ENCODE measurements at places on chromosomes 6 and 20.

DNA sequence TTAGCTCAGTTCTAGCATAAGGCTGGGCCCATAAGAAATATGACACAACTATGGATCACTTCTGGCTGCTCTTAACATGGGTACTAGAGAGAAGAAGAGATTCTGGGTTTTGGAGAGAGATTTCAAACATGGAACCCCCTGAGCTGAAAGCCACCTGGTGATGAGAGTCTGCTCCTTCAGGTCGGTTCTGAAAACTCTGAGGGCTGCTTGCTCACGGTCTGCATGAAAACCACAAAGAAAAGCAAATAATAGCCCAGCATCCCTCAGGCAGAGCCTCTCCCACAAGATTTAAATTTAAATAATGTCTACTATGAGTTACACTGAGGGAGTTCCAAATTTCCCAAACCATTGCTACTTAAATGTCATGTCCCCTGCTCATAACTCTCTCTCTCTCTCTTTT lies 301.5 kb downstream of the BMP7 start:
- DNase-seq, result no peak

GRCh38 chr6:110414669-110415068 lies 706 bp downstream of the DDO start:
- no peak for DNase-seq

DNA sequence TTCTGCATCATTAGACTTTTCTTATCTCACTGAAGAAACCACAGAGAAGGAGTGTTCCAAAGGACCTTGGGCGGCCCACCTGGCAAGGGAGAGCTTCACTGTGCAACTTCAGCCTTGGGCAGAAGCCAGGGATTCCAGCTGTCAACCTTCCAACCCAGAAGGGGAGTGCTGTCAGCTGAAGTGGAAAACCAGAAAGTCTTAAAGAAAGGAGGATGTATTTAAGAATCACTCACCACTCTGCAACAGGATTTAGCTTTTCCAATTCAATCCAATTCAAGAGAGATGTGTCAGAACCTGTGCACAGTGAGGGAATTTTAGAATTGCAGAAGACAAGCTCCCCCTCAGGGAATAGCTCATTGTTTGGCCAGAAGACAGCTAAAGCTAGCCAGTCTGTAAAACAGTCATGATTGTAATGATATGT lies 553.7 kb downstream of the CD83 start:
- DNase-seq, result peak; percentile 84

DNA sequence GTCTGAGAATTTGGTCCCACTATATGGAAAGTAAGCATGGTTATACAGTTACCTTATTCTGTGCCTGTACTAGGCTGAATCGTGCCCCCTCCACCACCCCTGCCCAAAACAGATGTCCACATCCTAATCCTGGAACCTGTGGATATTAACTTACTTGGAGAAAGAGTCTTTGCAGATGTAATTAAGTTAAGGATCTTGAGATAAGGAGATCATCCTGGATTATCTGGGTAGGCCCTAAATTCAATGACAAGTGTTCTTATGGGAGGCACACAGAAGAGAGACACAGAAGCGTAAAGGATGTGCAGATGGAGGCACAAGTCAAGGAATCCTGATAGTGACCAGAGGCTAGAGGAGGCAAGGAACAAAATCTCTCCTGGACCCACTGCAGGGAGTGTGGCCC lies 116.7 kb upstream of the MAN1A1 start:
- no peak for DNase-seq

- DNase-seq, result no peak
These were observed 516.9 kb downstream of the TFAP2B start for GRCh38 chr6:51335543-51335942.

GRCh38 chr6:129429956-129430355 lies 280.0 kb downstream of the ARHGAP18 start:
- no peak for DNase-seq

GRCh38 chr6:46104209-46104608 lies 25.6 kb upstream of the ENPP4 start:
- DNase-seq, result no peak

DNA sequence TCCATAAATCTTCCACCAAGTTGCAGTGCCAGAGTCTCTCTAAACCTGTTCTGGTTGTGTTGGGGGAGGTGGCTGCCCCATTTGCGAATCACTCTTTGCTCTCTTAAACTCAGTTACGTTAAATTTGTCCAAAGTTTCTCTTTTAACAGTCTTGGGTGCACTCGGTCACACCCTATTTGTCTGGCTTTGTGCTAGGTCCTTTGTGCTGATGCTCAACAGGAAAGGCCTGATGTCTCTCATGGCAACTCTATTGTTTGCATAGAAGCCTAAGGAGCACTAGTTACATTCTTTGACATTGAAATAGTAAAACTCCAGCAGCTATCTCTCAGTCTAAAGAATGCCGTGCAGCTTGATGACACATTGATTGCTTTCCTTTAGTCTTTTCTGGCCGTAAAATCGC lies 105.1 kb downstream of the TRMT11 start:
- no peak for DNase-seq

DNA sequence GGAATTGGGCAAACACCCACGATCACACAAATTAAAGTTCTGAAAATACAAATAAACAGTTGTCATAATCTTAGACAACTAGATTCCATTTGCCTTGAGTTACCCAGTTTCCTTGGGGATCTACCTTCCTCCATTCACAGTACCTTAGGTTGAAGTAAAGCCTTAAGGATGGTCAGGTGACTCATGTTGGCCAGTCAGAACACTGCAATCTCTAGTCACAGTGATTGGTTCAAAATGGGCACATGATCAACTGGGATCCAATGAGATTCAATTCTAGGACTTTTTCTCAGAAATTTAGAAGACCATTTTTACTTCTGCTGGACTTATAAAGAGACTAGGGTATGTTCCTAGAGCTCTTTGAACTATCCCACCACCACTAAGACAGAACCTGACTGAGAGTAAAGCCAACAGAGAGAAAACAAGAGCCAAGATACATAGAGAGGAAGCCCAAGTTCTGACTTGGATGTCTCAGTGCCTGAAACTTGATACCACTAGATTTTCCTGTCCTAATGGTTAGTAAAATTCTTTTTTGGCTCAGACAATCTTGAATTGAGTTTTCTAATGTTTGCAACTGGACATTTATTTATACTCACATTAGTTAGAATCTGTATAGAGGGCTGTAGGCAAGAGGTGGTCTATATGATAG lies 8.6 kb upstream of the CLIC5 start:
- peak; percentile 29 for DNase-seq

GRCh38 chr6:69894578-69895347 lies 28.4 kb downstream of the COL19A1 start:
- peak; percentile 93 for DNase-seq

DNA sequence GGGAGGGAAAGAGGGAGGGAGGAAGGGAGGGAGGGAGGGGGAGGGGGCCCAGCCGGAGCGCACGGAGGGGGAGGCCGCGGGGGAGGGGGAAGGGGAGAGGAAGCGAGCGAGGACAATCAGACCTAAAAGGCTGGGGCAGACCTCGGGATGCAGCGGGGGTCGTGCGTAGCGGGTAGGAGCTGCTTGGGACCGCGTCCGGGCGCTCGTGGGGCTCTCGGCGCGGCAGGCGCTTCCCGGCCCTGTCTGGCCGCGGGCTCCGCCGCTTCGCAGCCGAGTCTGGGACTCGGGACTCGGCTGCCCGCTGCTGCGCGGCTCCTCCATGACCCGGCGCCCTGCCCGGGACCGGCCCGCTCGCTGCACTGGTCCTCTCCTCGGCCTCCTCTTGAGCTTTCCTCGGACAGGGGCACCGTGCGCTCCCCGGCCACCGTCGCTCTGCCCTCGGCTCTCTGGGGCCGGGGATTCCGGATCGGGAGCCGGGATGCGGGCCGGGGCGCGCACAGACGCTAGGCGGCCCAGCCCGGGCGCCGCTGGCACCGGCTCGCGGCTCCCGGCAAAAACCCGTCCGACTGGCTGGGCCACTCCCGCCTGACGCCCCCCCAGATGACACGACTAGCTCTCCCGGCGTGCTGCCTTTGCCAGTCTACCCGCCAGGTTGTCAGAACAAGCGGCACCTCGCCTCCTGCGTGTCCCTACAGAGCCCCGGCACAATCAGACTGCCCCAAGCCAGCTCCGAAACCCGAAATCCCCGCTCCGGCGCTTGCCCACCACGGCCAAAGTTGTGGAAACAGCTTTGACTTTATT lies 2.2 kb downstream of the TFAP2A start:
- DNase-seq, result peak; percentile 30

DNA sequence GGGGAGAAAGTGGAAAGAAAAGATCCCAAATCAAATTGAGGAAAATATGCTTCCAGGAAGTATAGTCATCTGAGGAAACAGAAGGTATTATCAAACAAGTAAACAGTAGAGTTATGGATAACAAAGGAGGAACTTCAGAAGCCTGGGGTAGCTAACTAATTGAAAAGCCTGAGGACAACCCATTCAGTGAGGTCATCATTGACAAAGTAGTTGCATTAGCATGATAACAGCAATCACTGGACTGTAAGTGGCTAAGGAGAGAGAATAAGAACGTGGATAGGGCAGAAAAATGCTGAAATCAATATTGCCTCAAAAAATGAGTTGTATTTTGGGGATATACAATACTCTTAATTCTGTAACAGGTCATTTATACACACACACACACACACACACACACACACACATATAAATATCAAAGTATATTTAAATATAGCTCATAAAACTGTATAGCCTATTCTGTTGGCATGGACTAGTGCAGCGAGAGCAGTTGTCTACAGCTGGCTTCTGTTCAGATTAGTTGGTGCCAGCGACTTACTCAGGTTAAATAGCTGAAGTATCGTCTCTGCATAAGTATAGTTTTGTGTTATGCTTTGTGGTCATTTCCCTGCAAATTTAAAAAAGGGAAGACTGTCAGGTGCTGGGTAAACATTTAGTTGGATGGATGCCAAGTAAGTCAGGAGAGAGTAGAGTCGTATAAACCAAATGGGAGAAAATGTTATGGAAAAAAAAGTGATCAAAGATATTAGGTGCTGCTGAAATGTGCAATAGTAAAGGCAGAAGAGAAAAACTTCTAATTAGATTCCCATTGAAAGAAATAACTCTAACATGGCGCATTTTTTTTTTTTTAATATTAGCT lies 33.8 kb upstream of the CTAGE9 start:
- DNase-seq, result no peak

- DNase-seq, result peak; percentile 59
These were observed 19.8 kb downstream of the HLA-E start for GRCh38 chr6:30508890-30509736.

DNA sequence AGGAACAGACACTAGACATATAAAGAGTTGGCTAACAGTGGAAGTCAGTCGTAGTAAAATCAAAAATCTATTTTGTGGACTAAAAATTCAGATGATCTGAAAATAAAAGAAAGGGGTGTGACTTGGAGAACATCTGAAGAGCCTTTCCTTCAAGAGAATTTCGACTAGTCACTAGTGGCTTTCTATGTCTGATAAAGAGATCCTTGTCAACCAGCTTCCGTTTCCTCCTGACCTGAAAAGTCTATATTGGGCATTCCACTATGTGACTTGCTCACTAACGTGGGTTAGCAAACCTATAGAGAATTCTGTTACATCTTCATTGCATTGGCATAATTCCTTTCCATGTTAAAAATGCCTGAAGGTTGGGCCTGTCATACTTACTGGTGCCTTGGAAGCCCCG lies 25.9 kb downstream of the TRAF3IP2 start:
- DNase-seq, result no peak

DNA sequence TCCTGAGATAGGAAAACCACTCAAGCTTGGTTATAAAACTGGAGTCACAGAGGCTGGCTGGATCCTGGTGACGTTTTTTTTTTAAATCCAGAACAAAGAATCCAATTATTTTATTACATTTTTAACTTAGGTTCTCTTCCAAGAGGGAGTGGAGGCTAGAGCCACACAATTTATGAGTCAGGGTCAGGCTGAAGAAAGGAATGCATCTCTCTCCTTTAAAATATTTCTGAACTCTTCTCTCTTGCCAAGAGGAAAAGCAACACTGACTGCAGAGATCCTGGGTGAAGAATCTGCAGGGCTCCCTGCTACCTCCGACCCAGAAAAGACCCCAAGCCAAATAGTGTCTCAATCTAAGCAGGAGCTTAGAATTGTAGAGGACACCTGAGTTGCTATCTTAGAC lies 88.5 kb upstream of the SSTR4 start:
- peak; percentile 61 for DNase-seq

GRCh38 chr6:112251171-112251875 lies 3.0 kb downstream of the LAMA4 start:
- peak; percentile 96 for DNase-seq

- DNase-seq, result peak; percentile 62
These were observed 328.2 kb upstream of the JAG1 start for GRCh38 chr20:11001764-11002540.

GRCh38 chr6:151576633-151577032 lies 82.8 kb downstream of the CCDC170 start:
- no peak for DNase-seq

DNA sequence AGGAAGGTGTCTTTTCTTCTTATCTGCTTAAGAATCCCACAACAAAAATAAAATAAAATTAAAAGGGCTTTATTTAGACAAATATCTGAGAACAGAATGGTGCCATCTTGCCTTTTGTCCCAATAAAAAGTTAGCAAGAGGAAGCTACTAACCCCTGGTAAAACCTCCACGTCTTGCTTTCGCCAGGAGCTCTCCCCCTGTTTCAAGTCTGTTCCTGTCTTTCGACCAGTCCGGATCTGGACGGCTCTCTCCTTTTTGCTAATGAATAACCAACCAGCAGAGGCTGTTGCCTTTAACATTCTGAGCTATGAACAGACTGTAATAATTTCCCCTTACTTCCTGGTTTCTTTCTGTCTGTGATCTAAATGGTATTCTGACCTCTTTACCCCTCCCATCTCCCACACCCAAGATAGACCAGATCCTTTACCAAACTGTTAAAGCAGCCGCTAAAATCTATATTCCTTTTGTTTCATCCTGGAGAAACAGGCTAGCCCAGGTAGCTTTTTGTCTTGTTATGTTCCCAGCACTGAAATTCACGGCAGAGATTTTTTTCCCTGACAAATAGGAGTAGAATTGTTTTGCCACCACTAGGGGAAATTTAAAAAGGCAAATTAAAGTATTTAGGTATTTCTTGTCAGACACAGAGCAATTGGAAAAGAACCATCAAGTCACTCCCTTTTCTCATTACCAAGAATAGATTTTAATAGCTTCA lies at the start of gene FRK:
Gene FRK (minus strand): TSS at position 320 of the 712 bp plus-strand sequence. CDS start 580 bp downstream, outside the sequence.
- peak; percentile 60 for DNase-seq

DNA sequence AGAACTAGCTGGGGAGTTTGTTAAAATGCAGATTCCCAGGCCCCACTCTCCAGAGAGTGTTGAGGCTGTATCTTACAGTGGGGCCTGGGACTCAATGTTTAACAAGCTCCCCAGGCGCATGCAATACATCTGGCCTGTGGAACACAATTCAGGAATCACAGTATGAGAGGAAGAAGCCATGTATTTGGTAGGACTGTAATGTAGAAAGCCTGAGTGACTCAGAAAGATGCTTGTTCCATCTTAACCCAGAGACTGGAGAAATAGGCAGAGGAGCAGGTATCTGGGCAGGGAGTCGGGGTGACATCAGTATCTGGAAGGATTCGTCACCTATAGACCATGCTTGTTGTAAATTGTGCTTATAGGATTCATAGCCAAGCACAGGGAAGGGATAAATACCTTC lies 90.5 kb downstream of the UNC5CL start:
- DNase-seq, result peak; percentile 13

- peak; percentile 30 for DNase-seq
These were observed 877.5 kb downstream of the TFAP2A start for GRCh38 chr6:9537381-9537780.

GRCh38 chr6:158630938-158631616 lies 13.5 kb downstream of the DYNLT1 start:
- peak; percentile 59 for DNase-seq
